H1 (cell line): ENCODE measurements at places on chromosomes 5 and 9.

DNA sequence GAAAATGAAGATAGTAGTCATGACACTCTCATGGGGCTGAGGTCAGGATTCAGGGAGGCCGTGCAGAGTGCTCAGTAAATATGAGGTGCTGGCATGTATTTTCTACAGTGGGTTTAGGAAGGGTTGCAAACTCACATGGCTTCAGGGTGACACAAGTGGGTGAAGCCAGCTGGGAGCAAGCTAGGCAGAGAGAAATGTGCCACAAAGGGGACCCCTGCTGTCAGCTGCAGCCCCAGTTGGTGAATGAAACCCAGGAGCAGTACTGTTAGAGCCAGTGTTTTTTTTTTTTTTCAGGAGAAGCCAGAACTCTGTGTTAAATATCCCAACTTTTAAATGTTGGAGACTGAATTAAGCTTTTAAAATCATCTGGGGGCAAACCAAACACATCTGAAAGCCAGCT is 75.3 kb downstream of the INSYN2B start:
- DNase-seq: no peak

GRCh38 chr5:111556501-111556900 is 44.2 kb upstream of the STARD4 start:
- no peak for DNase-seq

- DNase-seq: no peak
Measured at GRCh38 chr5:115419846-115420585, 123.6 kb upstream of the CCDC112 start.

DNA sequence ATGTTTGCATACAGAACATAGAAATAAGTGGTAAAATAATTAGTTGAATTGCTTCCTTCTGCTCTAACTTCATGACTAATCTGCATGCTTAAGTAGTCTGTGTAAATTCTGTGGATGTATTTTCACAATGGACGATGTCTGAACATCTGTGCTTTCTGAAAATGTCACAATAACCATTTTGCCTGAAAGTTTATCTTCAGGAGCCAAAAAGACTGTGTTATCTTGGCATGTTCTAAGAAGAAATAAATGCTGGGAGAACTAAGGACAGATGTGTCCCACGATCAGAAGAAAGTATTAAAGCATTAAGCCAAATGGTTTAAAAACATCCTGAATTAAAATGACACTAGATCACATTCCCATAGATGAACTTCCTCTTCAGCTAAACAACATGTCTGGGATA is 397.6 kb downstream of the SPOCK1 start:
- no peak for DNase-seq

DNA sequence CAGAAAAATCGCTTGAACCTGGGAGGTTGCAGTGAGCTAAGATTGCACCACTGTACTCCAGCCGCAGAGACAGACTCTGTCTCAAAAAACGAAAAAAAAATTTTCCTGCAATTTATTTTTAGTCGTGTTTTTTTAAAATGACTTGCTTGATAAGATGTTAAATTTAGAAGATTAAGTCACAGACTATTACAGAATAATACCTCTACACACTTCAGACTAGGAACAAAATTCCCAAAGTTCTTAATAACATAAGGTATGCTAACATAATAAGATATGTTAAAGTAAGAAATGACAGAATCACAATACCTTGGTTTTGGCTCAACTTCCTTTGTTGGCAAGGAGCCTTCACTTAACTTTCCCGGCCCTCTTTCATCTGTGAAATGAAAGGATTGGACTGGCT is 59.5 kb upstream of the NPR3 start:
- no peak for DNase-seq

DNA sequence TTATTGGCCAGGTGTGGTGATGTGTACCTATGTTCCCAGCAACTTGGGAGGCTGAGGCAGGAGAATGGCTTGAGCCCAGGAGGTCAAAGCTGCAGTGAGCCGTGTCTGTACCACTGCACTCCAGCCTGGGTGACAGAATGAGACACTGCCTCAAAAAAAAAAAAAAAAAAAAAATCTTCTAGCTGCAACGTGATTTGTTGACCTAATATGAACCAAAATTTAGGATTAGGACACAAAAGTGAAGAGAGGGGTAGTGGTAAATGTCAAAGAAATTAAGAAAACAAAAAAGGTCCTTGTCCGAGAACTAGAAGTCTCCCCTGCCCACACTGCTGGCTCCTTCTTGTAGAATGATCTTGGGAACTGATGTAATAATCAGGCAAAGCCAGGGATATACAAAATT is 272.0 kb downstream of the EFNA5 start:
- DNase-seq: no peak
